ENCODE measurements at places on chromosomes 5 and 9. TPM values are rescaled to one million over a fixed set of nuclear protein-coding genes. Genes with fewer than 3 reads are reported as not detected.

SLC6A3 gene
- total RNA-seq = not detected

BRD9 gene
- total RNA-seq = 35.0 TPM

EPB41L4A gene
- 0.64 TPM for total RNA-seq

NUTM2G gene
- not detected for total RNA-seq

ARSI gene
- 13.8 TPM for total RNA-seq

MCIDAS gene
- total RNA-seq = not detected

IRX2 gene
- total RNA-seq = 3.0 TPM

GRCh38 chr5:143923634-143924266 lies 111.8 kb downstream of the HMHB1 start:
- peak; percentile 37 for DNase-seq

DNA sequence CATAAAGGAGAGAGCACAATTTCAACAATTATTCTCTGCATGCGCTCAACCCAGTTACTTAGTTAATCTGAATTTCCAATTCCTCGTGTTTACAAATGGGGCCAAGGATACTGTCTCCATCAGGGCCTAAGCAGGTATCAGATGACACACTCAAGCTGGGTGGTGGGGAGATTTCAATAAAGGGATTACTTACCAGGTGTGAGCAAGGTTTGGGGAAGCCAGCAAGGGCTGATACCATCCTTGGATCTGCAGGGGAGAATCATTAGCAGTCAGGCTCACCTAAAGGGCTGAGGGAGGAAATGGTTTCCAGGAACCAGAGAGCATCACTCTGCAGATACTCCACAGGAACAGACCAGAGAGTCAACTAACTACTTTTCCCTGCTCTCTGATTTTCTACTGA lies 487.1 kb downstream of the NTRK2 start:
- DNase-seq = no peak

DNA sequence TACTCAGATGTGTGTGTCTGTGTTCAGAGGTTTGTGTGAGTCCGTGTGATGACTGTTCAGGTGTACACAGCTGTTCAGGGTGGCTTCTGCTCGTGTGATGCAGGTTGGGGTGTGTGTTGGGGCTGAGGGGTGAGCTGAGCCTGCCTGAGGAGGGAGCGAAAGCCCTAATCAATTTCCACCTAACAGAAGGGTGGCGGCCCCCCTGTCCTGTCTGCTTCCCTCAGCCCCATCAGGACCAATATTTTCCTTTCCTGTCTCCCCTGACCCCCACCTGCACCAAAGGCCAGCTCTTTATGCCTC lies 30.2 kb downstream of the LHX2 start:
- no peak for DNase-seq

GRCh38 chr5:147177125-147177840 lies 57.5 kb upstream of the STK32A start:
- no peak for DNase-seq

DNA sequence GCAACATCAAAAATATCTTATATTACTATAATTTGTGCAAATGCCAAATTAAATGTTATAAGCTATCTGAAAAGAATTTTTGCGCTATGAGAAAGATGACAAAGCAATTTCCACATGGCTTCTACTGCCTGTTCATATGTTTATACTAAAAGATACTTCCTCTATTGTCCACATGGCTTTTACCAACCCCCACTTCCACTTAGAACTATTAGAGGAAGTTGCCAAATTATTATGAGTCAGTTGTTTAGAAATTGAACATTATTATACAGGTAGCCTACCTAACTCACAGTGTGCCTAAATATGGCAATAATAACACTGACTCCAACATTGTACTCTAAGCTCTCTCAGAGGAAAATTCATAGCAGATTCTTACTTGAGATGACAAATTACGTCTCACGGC lies 37.6 kb upstream of the SLC27A6 start:
- DNase-seq = no peak

DNA sequence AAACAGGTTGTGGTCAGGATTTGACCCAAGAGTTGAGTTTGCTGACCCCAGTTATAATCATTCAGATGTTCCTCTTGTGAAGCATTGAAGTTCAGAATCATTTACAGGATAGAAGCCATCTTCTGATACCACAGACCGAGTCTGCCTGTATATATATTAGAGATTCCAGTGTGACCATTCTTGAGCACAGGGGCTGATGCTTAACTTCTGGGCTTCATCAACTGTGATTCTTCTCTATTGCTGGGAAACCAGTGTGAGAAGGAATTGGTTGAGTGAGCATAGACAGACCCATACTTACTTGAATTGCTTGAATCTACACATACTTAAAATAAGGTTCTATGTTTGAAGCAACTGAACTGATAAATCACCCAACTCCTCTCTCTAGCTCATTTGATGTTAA lies 27.9 kb upstream of the PCAT7 start:
- DNase-seq = no peak

DNA sequence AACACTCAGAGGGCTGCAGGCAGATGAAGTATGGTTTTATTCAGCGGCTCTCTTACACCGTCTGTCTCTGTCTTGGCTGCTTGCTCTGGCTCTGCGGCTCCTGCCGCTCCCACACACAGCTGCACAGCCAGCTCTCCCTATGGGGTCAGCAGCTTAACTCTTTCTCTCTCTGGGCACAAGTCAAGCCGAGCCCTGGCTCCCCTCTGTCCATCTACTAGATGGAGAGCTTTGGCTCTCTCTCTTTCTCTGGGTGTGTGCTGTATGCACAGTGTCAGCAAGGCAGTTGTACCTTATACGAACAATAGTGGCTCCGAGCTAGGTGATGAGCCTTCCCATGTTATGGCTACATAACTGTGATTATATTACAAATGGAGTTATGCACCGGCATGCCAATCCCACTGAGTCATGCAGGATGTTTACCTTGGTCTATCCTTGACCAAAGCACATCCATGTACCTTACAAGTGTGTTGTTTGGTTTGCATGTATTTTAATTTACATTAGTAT lies 19.3 kb upstream of the PPP2CA start:
- peak; percentile 78 for DNase-seq

DNA sequence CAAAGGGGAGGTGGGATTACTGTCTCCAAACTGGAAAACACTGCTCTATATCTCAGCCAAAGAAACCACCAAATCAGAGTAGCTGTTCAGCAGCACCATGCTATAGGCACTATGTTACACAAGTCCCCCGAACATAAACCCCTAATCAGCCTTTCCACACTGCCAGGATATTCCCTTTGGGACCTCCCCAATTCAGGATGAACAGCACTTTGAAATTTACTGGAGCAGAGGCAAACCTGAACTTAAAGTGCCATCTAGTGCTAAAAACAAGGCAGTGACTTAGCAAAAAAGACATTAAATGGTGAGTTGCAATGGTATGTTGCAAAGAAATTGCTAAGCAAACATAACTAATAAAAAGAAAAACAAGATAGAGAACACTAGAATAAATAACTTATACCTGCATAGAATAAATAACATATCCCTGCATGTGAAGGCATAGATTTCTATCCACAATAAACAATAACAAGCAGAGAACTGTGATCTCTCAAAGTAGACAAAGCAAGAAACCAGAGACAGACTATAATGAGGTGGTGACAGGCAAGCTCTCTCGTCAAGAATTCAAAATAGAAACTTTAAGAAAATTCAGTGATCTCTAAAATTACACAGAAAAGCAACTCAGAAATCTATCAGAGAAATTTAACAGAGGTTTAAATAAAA lies 584.4 kb upstream of the ACO1 start:
- DNase-seq = peak; percentile 47

DNA sequence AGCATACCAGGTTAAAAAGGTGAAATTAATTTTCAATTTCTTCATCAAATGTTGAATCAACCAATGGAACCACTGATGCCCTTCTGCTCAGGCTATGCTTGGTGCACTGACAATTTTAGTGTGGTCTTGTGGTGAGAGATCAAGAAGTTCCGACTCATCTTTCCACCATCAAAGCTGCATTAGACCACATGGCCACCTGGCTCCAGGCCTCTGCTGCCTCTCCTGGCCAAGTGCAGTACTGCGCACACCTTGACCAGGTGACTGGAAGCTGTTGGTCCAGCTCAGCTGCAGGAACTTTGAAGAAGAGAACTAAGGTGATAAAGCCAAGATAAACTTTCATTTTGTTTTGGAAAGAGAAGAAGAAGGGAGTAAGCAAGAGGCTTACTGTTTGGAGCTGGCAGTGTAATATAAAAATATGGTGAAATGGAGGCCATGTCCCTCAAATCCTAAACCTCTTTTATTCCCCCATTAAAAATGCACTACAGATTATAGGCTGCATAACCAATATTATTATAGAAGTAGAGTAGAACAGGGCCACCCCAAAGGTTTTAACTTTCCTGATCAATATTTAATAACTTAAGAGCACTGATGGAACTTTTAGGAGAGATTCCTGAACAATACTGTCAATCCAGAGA lies 315.5 kb upstream of the C9orf72 start:
- DNase-seq = no peak
